Stimulated activated CD4-positive, alpha-beta T cell treated with anti-CD3 and anti-CD28 coated beads, Interleukin-1b, Interleukin-23, amount 100 ng/mL, for 4 hours (primary cell): ENCODE measurements at places on chromosomes 5 and 9.

- DNase-seq = peak; percentile 90
Observed at GRCh38 chr9:75087824-75088645, at the start of the genes NMRK1 and OSTF1. Gene NMRK1 (minus strand): TSS chr9:75088155. CDS start chr9:75083115, 5,040 bp downstream. Gene OSTF1 (plus strand): TSS chr9:75088514. CDS start chr9:75088693, 179 bp downstream.

DNA sequence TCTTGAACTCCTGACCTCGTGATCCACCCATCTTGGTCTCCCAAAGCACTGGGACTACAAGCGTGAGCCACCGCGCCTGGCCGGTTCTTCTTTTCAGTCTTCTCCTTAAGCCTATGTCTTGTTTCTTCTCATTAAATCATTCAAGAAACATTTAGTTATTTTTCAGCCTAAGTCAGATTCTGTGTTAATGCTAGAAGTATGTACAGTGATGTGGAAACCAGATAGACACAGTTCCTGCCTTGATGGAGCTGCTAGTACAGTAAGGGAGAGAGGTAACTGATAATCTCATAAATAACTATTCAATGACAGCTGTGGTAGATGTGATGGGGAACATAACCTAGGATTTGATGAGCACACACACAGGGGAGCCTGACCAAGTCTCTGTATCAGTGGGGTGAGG is 46.3 kb upstream of the NR3C1 start:
- DNase-seq = no peak

- no peak for DNase-seq
Observed at GRCh38 chr9:136052472-136052880, 42.6 kb downstream of the NACC2 start.

GRCh38 chr5:109170629-109171350 is 239.0 kb downstream of the PJA2 start:
- no peak for DNase-seq

DNA sequence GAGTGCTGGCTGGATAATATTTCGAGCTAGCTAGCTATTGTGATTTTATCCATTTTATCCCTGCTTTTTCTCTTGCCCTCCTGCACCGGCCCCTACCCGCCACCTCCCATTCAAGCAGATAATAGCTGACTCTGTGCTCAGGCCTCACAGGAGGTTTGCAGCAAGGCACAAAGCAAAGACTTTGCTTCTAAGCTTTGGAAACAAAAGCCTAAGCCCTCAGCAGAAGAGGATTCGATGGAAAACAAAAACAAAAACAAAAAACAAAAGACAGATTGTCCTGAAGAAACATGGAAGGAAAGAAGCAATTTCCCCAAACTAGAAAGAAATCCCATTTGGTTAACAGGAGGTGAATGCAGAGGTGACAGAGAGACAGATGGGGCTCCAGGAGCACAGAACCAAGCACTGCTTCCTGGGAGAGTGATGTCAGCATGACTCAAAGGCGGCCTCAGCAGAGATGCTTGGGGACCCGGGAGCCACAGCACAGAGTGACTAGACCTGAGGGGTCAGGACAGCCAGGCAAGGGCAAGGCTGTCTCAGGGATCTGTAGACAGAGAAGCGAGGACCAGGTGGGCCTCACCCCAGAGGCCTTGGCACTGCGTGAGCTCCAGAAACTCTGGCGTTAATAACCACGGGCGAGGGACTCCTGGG is 28.4 kb downstream of the MTX3 start:
- DNase-seq = no peak

DNA sequence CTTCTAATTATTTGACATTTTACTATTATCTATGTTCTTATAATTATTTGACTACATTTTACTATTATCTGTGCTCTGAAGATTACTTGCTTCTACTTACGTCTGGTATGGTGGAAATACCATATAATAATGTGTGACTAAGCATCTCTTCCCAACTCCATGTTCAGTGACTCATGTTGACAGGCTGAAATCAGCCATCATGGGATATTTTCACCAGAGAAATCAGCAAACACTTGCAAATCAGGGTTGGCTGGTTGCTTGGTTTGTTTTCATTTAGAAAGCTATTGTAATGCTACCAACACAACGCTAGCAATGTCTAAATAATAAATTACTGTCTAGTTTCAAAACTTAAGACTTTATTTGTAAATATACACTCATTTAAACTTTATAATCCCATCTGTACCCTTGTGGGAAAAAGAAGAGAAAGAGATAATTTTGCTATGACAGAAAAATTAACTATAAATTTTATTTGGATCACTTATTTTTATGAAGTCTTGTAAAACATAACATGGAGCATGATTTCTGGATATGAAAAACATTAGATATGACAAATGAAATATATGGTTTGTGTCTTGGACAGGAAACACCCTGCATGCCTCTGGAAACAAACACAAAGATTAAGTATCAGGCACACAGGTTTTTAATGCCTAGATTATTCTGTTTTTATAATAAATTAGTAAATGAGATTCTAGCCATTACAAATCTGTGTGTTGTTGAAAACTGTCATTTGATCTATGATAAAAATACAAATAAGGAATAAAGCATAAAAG is 337.6 kb downstream of the BNC2 start:
- DNase-seq = no peak

- DNase-seq = no peak
Observed at GRCh38 chr5:97094579-97095317, 47.7 kb downstream of the LIX1 start.

- no peak for DNase-seq
Observed at GRCh38 chr5:62506659-62507460, 71.8 kb upstream of the LRRC70 start.

DNA sequence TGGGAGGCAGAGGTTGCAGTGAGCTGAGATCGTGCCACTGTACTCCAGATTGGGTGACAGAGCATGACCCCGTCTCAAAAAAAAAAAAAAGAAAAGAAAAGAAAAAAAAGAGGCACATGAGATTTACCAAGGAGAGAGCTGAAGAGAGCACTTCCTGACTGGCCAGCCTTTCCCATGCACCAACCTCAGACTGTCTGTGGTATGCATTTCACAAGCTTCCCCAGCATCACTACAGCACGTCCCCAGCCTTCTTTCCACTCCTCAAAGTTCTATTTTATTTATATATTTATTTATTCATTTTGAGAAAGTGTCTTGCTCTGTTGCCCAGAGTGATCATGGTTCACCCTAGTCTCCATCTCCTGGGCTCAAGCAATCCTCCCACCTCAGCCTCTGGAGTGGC is 13.6 kb upstream of the FUBP3 start:
- DNase-seq = no peak
